ENCODE measurements at places on chromosomes 4 and X. TPM values are rescaled to one million over a fixed set of nuclear protein-coding genes. Genes with fewer than 3 reads are reported as not detected.

PRR32 gene
- not detected for polyA plus RNA-seq

MAD2L1 gene
- 0.72 TPM for polyA plus RNA-seq

GRCh38 chrX:135974279-135974856 lies 580 bp upstream of the MMGT1 start:
- DNase-seq: peak; percentile 74

- DNase-seq: no peak
Measured at GRCh38 chrX:149638860-149639259, 7.3 kb upstream of the TMEM185A start.

- no peak for DNase-seq
Measured at GRCh38 chr4:19850909-19851308, 400.8 kb upstream of the SLIT2 start.

DNA sequence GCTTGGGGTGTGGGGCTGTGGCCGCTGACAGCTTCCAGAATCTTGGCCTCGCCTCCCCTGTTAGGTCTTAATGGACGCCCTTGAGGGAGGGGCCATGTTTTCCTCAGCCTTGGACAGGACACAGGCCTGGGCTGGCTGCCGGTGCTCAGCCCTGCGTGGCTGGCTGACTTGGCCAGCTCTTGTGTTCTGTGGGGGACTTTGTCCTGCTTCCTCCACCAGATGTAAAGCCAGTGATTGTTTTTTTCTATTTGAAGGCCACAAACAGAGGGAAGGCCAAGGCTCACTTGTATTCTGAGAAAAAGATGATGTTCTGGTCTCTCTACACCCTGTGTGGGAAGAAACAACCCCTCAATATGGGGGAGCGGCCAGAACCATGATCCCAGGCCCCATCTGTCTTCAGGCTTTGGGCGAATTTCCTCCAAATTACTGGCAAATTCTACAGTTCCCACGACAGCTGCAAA lies 71.3 kb downstream of the HTRA3 start:
- peak; percentile 81 for DNase-seq

Data from psoas muscle (tissue), 8 donors.